Activated CD8-positive, alpha-beta memory T cell treated with anti-CD3 and anti-CD28 coated beads, Interleukin-2, amount 10 ng/mL, durations not matched to agents 7 days and 5 days (primary cell): ENCODE measurements at places on chromosomes 3 and 15.

DNA sequence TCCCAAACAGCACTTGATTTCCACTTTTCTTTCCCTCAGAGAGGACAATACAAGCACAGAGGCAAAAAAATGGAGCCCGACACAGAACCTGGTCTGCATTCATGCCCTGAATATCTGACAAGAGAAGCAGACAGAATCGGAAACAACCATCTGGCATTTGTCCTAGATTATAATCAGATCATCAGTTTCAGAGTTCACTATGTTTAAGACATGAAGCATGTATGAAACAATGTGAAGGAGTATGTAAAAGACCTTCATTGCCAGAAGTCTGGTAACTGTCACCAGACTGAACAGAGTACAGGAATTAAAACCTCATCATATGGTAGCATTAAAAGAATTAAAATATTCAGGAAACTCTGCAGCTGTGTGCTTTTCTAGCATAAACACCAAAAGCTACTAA lies 65.0 kb downstream of the SETD2 start:
- no peak for DNase-seq

GRCh38 chr3:101900316-101900715 lies 51.0 kb downstream of the NFKBIZ start:
- DNase-seq: no peak

DNA sequence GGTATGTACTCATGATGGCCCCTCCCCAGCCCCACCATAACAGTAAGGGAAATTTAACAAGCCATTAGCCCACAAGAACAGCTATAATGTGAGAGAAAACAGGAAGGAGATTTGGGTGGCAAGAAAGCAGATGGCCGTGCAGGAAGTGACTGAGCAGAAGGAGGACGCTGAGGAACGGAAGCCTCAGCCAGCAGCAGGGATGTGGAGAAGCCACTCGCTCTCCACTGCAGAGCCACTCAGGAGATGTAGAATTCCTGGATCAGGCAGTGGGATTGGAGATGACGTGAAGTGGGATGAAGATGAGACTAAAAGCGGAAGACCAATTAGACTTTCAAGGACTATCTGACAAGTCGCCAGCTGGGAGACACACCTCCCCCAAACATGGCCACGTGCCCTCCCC lies 31.2 kb downstream of the PRR23E start:
- no peak for DNase-seq

DNA sequence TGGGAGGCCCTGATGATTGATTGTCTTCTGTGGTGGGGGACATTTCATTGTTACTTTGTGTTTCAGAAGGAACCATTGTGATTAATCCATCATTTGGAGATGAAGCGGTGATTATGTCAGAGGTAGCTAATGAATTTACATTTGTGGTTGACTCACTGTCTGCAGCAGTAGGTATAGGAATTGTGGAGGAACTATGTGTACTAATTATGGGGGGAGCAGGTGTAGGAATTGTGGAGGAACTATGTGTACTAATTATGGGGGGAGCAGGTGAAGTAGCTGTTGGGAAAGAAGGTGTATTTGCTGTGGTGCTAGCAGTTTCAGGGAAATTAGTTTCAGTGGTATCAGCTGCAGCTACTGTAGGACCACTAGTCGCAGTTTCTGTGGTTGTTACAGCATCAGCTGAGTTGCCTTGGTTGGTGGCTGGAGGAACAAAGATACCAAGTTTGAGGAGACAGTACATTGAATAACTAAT lies 6.9 kb downstream of the MUC13 start:
- peak; percentile 54 for DNase-seq

DNA sequence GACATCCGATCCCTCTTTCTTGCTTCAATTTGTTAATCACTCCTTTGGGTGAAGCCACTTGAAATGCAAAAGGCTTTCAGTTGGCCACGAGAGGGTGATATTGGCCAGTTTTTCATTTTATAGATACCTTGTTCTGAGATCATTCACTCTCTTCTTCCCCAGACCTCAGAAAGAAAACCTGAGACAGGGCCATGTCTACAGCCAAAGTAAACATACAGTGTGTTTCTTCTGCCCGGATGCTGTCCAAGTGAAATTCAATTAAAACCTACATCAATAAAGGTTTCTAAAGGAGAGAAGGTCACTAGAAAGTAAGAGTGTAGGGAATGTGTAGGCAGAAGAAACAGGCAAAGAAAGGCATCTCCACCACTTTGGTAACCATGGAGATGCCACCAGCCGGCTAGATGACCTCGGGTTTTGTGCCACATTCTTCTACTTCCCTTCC lies 39.5 kb upstream of the FMN1 start:
- no peak for DNase-seq

- DNase-seq: peak; percentile 67
Measured at GRCh38 chr15:80455668-80456442, 51.7 kb downstream of the ARNT2 start.

GRCh38 chr3:196149375-196149774 lies 61.8 kb downstream of the ZDHHC19 start:
- DNase-seq: no peak

- no peak for DNase-seq
Measured at GRCh38 chr3:184804801-184805200, 7.2 kb upstream of the VPS8 start.

DNA sequence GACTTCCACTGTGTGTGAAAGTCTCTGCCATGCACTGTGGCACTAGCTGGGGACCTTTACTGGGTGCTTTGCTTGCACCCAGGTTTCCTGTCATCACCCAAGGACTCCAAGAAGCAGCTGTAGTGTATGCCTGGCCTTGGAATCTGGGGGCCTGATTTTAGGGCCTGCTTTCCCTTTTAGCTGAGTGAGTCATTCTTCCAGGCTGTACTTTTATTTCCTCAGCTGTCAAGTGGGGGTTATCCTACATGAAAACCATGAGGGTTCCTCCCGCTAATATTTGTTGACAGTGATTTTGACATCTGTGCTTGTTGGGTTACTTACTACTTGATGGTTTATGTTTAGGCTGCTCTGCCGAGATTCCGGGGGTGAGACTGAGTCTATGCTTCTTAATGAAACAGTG lies 18.5 kb downstream of the GORASP1 start:
- DNase-seq: no peak

DNA sequence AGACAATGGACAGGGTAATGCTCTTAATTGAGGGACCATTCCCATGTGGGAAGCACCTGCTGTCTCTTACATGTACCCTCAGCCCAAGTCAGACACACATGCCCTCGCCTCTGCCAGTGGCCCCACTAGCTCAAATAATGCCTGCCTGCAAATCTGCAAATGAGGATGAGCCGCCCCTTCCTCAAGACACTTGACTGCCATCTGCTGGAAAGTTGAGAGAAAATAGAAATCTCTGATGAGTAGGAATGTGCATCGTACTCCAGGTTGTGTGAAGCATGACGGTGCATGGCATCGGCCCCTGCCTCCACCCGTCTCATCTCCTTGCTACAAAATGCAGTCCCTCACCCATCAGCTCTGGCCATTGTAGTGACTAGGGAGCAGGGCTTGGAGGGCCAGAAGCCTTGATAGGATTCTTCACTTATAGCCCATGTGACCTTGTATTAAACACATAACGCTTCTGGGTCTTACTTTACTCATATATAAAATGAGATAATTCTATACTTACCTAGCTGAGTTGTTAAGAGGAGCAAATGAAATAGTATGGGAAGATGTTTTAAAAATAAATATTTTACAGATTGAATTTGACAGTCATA lies 6.3 kb upstream of the SCN5A start:
- DNase-seq: peak; percentile 48

DNA sequence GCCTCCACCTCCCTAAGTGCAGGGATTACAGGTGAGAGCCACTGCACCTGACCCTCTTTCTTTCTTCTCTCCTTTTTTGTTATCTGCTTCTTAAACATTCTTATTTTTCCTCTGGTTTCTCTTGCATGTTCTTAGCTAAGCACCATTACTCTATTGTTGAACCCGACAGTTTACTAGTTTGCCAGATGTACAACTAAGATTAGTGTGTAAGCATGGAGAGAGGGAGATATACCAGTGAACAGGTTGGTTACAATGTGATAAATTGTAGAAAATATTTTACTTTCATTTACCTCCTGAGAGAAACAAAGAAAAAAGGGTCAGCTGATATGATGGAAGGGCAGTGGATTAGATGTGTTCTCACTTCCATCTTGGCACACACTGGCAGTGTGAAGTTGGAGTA lies 4.9 kb downstream of the HAUS2 start:
- no peak for DNase-seq

GRCh38 chr3:195550723-195551122 lies 7.6 kb upstream of the PPP1R2 start:
- DNase-seq: peak; percentile 65

GRCh38 chr3:34185301-34185700 lies 386.9 kb downstream of the PDCD6IP start:
- no peak for DNase-seq

- DNase-seq: no peak
Measured at GRCh38 chr15:100224206-100225185, 117.3 kb downstream of the ADAMTS17 start.

- peak; percentile 82 for DNase-seq
Measured at GRCh38 chr15:82680200-82681102, 29.2 kb downstream of the AP3B2 start.

GRCh38 chr3:103991461-103992115 lies 1375.1 kb upstream of the ALCAM start:
- DNase-seq: no peak
